ENCODE measurements at places on chromosomes 4 and X.

DNA sequence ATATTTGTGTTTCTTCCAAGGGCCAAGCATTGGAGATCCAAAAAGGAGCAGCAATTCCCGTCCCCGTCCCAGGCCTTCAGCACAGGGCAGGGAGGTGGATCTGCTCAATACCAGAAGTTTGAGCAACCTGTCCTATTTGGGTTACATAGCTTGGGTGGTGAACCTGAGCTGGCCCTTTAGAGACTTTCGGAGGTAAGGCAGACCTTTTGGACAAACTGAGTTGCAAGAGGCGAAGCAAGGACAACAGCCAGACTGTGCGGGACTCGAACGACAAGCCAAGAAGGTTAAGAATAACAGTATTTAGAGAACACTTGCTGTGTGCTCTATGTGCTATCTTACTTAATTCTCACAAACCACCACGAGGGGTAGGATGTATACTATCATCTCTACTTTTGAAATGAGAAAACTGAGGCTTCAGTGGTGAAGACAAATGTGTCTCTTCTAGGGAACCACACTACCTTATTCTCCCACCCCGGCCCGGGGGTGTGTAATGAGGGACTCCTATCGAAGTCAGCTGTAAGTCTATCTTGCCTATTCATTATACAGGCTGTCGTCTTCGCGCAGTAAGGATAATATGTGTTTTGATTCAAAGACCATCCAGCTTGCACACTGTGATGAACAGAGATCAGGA, 1.3 kb downstream of the NOP14 start:
- DNase-seq = no peak

- DNase-seq = no peak
Observed at GRCh38 chrX:120299928-120300327, 11.3 kb downstream of the TMEM255A start.

DNA sequence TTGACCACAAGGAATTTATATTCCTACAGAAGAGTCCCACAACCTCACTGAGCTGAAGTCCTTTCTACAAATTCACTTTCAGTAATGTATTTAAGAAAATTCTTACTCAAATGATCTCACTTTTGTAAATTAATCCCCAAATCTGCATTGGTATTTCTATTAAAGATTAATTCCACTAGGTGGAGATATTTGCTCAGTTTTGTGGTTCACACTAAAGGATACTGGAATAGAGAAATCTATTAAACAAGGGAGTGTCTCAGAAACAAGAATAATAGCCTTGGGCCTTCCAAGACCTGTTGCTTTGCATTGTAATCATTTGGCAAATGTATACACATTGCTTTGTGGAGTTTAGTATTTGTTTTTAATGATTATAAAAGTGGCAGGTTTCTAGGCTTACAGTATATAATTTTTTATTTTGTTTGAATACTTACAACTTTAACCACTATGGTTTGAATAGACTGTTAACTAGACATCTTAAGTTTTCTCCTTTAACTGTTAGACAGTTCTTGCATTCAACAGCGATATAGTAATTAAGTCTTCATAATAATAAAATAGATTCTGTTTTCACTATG, 25.9 kb downstream of the CFAP299 start:
- peak; percentile 48 for DNase-seq

DNA sequence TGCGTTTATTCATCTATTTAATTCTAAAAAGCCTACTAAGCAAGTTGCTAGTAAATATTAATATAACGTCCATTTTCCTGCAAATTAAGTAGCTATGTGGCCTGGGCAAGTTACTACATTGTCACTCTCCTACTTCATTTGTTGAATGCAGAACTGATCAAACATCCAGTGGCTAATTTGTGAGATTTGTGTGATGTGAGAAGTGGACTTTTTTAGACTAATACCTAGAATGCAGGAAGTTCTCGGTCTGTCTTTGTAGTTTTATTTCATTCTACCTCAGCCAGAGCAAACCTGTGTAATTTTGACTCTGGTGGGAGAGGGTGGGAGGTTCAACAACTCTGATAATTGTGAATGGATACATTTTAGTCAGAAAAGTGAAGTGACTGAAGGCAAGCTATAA, 840 bp downstream of the GUF1 start:
- DNase-seq = no peak

GRCh38 chr4:83964996-83965541, 429.2 kb downstream of the GPAT3 start:
- peak; percentile 45 for DNase-seq

Data from fibroblast of mammary gland (primary cell).